Tracheal epithelial cell (primary cell): ENCODE measurements at places on chromosomes 13 and 19. TPM values are rescaled to one million over a fixed set of nuclear protein-coding genes. Genes with fewer than 3 reads are reported as not detected.

LRRC63 gene
- total RNA-seq, result not detected in 2 replicates

RNF225 gene
- total RNA-seq, result 0.48 and 3.0 TPM in 2 replicates

TEX101 gene
- total RNA-seq, result not detected in 2 replicates

TRAPPC2B gene
- total RNA-seq, result 13.0 and 18.3 TPM in 2 replicates

ZNF701 gene
- 14.7 and 15.6 TPM in 2 replicates for total RNA-seq

STX10 gene
- total RNA-seq, result 68.7 and 69.7 TPM in 2 replicates

POU2F2 gene
- total RNA-seq, result 0.21 and 1.4 TPM in 2 replicates
